ENCODE measurements at places on chromosomes 16 and 17.

GRCh38 chr17:48237456-48237855 is 129.9 kb downstream of the SNX11 start:
- DNase-seq = no peak

DNA sequence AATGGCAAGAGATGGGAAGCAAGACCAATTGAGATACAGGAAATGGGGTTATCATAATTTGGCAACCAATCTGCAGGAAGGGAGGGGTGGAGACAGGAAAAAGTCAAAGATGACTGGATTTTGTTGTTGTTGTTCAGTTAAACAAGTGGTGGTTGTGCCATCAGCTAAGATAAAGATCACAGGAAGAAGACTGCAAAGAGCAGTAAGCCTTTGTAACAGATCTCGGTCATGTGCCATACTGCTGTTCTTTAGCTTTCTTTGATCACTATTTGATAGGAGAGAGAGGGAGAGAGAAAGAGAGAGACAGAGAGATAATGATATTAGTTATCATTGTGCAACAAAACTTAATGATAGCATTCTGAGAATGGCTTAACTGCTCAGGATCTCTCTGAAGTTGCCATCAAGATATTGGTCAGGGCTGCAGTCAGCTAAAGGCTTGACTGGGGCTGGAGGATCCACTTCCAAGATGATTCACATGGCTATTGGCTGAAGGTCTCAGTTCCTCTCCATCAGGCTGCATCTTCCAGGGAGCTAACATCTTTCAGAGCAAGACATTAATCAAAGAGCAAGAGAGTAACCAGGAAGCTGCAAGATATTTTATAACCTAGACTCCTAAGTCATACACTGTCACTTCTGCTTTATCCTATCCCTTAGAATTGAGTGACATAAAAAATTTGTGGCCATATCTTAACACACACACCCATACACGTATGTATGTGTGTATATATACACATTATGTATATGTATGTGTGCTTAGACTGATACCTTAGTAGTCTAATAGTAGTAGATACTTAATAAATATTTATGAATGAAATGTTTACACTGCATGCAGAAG is 405.0 kb downstream of the SHISA9 start:
- DNase-seq = no peak

- no peak for DNase-seq
Observed at GRCh38 chr17:3763777-3764170, 37.2 kb downstream of the ITGAE start.

DNA sequence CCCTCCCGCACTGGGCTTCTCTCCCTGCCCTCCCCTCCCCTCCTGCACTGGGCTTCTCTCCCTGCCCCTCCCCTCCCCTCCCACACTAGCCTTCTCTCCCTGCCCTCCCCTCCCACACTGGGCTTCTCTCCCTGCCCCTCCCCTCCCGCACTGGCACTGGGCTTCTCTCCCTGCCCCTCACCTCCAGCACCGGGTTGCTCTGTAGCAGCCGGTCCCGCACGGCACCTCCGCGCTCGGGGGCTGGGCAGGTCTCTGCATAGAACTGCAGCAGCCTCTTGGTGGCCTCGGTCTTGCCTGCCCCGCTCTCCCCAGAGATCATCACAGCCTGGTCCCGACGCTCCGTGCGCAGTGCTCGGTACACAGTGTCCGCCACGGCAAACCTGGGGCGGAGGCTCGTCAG is 9.8 kb downstream of the MYO1C start:
- DNase-seq = no peak

- no peak for DNase-seq
Observed at GRCh38 chr17:48603959-48604769, 622 bp downstream of the HOXB6 start.

- no peak for DNase-seq
Observed at GRCh38 chr17:75490173-75490743, 25.1 kb downstream of the CASKIN2 start.

DNA sequence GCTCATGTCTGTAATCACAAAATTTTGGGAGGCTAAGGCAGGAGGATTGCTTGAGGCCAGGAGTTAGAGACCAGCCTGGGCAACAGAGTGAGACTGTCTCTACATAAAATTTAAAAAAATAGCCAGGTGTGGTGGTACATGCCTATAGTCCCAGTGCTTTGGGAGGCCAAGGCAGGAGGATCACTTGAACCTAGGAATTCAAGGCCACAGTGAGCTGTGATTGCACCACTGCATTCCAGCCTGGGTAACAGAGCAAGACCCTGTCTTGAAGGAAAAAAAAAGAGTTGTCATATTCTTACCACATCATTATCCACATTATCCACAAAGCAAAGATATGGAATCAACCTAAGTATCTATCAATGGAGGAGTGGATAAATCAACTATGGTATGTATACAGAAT is 21.0 kb upstream of the MAPK3 start:
- no peak for DNase-seq

GRCh38 chr16:79047337-79047736 is 553.2 kb downstream of the MAF start:
- DNase-seq = no peak

GRCh38 chr17:80956321-80957190 is 35.1 kb upstream of the CHMP6 start:
- DNase-seq = no peak

- DNase-seq = no peak
Observed at GRCh38 chr16:68288252-68288650, 22.5 kb downstream of the SLC7A6OS start.

Data from ELR (cell line).